ENCODE measurements at places on chromosomes 6 and 20.

DNA sequence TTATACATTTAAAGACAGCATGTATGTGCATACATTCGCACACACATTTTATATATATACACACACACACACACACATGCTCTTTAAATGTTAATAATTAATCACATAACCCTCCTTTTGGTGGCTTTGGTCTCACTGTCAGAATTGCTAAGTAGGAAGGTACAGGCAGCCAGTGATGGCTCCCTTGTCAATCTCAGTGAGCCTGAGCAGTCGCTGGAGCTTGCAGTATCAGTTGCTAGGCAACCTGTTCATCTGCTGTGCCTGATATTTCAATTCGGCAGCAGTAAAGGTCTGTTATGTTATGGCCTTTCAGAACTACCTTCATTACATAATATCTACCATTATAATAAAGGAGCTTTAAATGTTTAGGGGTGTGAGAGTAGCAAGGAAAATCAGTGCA lies 374.3 kb downstream of the LMBRD1 start:
- DNase-seq = no peak

DNA sequence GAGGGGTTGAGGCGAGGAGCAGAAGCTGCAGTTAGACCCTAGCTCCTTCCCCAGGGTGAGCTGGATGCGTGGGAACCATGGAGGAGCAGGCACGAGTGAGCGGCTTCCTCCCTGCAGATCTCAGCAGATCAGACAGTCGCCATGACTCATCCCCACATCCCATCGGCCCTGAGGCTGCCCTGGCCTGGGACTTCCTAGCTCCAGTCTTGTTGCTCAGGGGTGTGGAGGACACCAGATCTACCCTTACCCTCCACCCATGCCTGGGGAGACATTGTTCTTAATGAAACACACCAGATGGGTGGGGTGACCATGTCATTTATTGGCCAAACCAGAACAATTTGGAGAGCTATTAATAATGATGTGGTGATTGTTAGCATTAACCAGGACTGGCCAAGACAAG lies 36.3 kb upstream of the TGM2 start:
- no peak for DNase-seq

DNA sequence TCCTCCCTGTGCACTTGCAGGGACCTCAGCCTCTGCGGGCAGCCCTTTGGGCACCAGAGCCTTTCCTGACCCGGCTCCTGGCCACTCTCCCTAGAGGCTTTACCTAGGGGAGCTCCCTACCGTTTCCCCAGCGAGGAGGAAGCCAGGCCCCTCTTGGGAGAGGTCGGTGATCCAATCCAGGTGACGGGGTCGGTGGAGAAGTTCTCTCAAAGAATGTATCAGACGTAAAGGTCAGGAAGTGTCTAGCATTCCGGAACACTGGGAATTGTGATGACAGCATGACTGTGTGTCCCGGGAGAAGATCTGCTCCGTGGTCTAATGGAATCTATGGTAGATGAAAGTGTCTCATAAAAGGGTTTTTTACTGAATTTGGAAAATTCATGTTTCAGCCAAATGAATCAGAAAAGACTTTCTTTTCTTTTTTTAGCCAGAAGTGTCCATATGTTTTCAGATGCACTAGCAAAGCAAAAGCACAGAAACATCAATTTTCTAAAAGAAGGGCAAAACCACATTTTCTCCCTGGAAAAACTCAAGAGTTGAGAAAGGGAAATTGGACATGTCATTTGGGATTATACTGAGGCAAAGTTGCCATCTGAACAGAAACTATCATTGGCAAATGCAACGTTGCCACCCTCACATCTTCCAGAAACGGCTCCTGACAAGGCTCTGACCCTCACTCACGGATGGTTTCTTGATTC lies 289.4 kb downstream of the THBS2 start:
- DNase-seq = no peak

- no peak for DNase-seq
These were observed 4.3 kb downstream of the PPP1R11 start for GRCh38 chr6:30071081-30071818.

DNA sequence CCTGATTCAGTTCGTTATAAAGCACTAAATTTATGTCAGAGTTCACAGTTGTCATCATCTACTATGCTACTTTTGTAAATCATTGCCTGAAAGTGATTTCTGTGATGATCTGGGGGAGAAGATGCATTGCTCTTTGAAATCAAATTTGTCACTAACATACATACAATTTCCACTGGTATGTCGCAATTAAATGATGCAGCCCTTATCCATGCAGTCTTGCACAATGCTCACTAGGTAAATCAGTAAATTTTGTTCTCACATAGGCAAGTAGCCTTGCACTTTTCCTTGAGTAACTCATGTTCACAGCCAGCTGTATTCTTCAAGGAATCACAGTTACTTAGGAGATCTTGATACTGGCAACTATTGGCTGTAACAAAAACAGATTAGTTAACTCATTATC lies 20.8 kb downstream of the CRISP2 start:
- DNase-seq = no peak

DNA sequence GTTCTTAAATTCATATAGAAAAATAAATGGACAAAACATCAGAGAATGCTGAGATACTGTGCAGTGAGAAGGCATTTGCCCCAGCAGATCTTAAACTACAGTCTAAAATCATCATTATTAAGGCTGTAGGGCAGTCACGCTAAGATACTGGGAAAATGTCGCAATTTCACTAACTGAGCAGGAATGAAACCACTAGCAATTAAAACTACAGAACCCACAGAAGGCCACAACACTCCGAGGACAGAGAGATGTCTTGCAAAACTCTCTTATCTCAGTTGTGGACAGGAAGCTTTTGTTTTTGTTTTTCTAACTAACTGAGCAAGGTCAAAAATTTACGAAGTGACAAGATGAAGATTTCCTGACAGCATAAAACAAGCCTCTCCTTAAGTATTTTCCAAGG lies 18.2 kb downstream of the GNAS-AS1 start:
- DNase-seq = no peak

GRCh38 chr6:154537511-154538325 lies 27.2 kb upstream of the CNKSR3 start:
- DNase-seq = no peak

- no peak for DNase-seq
These were observed 503.3 kb downstream of the LMBRD1 start for GRCh38 chr6:69293471-69293870.

DNA sequence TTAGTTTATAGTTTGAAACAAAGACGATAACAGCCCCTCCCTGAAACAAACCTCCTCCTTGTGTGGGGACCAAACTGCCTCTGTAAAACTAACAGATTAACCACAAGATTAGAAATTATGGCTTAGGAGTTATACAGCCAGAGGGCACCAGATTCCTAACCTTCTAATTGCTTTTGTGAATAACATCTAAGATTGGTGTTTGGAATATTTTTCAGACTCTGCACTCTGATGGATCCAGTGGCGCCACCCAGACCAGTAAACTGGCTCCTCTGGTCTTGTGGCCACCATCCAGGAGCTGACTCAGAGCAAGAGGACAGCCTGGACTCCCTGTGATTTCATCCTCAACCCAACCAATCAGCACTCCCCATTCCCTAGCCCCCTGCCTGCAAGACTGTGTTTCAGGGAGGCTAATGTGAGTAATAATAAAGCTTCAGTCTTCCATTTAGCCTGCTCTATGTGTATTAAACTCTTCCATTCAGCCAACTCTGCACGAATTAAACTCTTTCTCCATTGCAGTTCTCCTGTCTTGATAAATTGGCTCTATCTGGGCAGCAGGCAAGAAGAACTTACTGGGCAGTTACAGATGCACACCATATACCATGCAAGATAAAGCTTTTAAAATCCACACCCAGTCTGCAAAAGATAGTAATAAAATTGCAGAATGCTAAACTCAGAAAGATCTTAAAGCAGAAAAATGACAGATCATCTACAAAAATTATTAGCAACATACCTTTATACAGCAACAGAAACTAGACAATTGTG lies 58.5 kb upstream of the SLC22A16 start:
- no peak for DNase-seq

GRCh38 chr20:21048841-21049273 lies 57.3 kb downstream of the LINC00237 start:
- peak; percentile 25 for DNase-seq

DNA sequence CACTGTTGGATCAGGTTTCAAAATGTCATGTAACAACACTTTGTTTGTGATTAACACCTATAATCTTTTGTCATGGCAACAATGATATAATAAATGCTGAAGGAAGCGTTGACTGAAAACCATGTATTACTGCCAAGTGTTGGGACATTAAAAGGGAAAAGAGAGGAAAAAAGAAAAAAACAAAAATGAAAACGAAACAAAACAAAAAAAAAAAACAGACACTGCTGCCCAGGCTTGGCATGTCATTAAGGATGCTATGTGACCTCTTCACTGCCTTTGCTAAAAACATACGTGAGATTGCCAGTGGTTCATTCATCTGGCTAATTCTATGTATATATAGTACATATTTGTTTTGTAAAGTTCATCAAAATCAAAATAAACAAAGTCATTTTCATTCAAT lies 516.7 kb upstream of the RNF217 start:
- DNase-seq = no peak

DNA sequence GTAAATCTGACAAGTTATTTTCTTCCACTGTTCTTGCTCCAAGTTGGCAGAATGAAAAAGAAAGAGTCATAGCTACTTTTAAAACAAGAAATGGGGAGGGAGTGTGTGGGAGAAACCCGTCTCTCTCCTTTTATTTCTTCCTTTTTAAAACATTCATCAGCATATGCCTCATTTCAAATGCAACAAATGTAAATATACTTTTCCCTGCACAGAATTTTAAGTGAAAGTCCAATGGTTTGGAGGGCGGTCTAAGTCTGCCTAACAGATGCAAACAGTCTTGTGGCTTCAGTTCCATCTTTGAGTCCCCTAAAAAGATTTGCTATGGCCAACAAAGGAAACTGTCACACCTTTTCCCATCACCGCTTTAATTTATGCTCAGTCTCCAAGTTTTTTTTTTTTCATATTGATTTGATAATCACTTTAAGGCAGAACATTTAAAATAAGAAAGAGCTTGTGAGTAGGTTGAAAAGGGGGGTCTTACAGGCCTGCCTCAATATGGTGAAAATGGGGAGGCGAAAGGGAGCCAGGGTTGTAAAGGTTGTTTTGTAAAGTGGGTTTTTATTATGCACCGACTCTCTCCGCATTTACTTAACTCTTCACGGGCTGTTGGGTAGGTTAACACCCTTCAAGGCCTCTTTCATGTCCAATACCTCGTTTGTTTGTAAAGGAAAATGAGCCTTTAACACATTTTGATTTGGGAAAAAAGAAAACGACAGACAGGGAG lies 4.6 kb downstream of the TFAP2D start:
- no peak for DNase-seq

DNA sequence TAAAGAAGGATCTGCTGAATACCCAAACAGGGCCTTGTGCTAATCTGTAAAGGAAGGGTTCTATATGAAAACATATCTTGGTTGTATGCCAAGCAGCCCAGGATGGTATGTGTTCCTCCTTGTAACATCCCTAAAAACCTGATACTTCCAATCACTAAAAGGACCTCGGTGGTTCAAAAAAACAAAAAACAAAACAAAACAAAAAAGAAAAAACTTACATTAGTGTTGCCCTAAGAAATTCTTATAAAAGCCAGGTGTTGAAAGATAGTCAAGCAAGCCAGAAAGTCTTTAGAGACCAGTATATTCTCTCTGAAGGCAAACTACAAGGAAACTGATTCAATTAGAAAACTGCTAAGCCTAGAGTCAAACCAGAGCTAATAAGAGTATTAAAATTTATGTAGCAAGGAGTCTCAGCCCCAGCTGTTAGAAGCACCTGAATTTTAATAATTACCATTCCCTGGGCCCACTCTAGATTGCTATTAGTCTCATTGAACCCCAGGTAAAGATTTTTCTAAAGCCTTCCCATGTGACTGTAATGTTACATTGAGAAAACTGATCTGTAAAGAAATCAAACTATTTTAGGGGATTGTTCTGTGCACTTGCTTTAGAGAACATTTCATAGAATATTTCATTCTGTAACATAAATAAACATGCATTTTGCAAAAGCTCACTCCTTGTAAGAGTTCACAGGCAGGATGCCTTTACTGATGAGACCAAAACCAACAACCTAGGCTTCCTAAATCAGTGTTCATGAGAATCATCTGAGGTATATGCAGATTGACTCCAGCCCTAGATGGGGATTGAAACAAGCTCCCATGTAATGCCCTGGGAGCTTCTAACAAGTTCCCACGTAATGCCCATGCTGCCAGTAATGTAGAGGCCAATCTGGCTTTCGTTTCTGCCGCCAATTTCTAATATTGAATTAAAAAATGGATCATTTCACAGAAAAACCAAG lies 95.2 kb upstream of the BTN3A2 start:
- DNase-seq = peak; percentile 58

- no peak for DNase-seq
These were observed 351.9 kb downstream of the FOXA2 start for GRCh38 chr20:22232473-22232872.
